ENCODE measurements at places on chromosomes 11 and 22.
A peak's percentile ranks its signal among the peaks of the same experiment; 100 is the strongest.

- DNase-seq, result no peak
Observed at GRCh38 chr22:45889093-45889538, 87.8 kb downstream of the WNT7B start.

GRCh38 chr22:23012081-23012622 is 58.2 kb upstream of the GNAZ start:
- no peak for DNase-seq

DNA sequence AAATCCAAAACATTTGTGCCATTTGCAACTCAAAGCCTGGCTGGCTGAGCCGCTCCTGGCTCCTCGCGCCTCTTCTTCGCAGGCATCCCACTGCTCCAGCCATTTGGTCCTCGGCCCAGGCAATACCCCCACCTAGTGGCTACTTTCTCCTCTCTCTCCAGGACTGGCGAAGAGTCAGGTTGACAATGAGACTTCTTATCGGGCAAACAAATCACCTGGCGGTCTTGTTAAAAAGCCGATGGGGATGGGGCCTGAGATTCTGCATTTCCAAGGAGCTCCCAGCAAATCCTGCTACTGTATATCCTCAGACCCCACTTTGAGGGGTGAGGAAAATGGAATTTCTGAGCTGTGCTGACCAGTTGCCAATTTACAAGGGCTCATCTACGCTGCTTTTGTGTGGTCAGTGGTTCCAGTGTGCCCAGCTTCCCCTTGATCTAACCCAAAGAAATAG is 89.0 kb downstream of the ISX start:
- DNase-seq, result peak; percentile 67

- no peak for DNase-seq
Observed at GRCh38 chr11:73645972-73646631, at the start of gene PLEKHB1. Gene PLEKHB1 (plus strand): TSS chr11:73646581. CDS start chr11:73646609, 28 bp downstream.

- DNase-seq, result no peak
Observed at GRCh38 chr11:123454796-123455195, 24.7 kb downstream of the GRAMD1B start.

GRCh38 chr22:24442352-24442744 is 14.9 kb downstream of the ADORA2A start:
- DNase-seq, result no peak

DNA sequence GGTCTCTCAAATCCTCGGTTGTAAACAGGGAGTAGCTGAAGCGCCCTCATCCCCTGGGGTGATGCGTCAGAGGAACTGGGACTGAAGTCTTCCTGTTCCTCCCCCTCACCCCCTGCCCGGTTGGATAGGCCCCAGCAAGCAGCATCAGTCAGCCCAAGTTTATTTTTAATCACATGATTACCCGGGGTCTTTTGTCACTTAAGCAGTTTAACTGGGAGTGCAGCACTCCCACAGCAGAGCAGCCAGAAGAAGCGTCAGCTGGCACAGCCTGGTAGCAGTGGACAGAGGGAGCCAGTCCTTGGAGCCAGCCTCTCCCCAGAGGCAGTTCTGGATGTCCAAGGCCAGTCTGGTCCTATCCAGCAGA is 342.1 kb downstream of the CTTN start:
- no peak for DNase-seq

GRCh38 chr22:43439368-43440103 is 27.7 kb downstream of the MPPED1 start:
- DNase-seq, result no peak

DNA sequence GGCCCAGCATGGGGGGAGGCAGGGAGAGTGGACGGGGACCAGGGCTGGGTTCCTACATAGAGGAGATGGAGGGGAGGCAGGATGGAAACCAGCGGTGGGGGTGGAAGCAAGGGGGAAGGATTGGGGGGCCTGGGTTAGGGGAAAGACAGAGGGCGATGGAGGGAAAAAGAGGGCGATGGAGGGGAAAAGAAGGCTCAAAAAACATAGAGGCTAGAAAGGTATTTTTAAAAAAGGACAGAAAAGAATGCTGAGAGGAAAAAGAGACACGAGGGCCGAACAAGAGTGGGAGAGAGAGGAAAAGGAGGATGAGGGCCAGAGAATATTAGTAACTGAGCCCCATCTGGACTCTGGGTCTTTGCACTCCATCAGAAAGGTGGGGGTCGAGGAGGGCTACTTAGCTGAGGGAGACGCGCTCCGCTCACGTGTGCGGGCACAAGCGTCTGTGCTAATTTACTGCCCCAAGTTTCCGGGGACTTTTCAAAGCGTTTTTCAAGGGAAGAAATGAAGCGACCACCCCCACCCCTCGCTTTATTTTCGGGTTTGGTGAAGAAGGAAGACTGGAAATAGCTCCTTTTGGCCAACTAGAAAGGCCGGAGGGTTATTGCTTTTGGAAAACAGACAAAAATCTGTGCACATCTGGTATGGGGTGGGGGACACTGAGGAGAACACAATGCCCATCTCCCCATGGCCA is 14.5 kb downstream of the PAX6 start:
- DNase-seq, result no peak

GRCh38 chr11:86978247-86978646 is 23.1 kb upstream of the FZD4 start:
- peak; percentile 26 for DNase-seq
